ENCODE measurements at places on chromosomes 5 and 9. TPM values are rescaled to one million over a fixed set of nuclear protein-coding genes. Genes with fewer than 3 reads are reported as not detected.

GRCh38 chr5:139364466-139364865, 18.6 kb downstream of the SLC23A1 start:
- no peaks in the 10 kb centered on the region for H3K4me1 ChIP-seq
- DNase-seq = no peak

DNA sequence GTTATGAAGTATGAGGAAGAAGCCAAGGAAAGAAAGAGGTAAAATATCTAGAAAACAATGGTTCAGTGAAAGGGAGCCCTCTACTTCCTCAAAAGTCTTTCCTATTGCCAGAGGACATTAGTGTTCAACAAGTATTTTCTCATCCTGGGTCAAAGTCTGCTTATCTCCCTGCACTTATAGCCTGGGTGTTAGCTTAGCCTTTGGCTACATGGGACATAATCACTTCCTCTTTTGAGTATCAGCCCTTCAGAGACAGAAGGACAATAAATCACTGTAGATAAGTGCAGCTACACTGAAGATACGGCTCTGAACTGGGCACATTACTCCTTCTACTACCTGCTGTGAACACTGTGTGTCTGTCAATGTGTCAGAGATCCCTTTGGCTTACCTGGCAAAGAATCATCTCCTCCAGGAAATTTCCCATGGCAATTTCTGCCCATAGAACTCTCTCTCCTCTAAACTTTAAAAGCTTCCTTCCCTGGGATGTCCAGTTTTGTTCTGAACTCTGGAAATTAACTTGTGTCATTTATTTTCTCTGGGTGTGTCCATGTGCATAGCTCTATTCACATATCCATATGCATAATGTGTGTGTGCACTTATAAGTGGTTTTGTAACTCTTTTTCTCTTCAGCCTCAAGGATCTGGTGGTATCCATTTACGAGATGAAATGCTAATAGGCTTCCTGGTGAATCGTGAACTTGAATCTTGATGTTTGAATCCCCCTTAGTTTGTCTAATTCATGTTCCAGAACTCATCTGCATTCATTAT, 30.0 kb upstream of the RECK start:
- peaks cover 38% of the 10 kb centered on the region for H3K27me3 ChIP-seq
- no peaks in the 10 kb centered on the region for H3K36me3 ChIP-seq
- no peak overlapping the region for H3K27ac ChIP-seq
- DNase-seq = no peak
- H3K4me3 ChIP-seq = no peak overlapping the region
- H3K4me1 ChIP-seq = peaks cover 7% of the 10 kb centered on the region

Gene SLC46A2
- not detected for total RNA-seq

GRCh38 chr9:20726144-20726543, 42.1 kb downstream of the FOCAD start:
- no peaks in the 10 kb centered on the region for H3K36me3 ChIP-seq
- H3K27me3 ChIP-seq = no peaks in the 10 kb centered on the region
- no peak for DNase-seq
- no peaks in the 10 kb centered on the region for H3K4me1 ChIP-seq

- H3K27ac ChIP-seq = no peak overlapping the region
- H3K27me3 ChIP-seq = no peaks in the 10 kb centered on the region
- no peak overlapping the region for H3K4me3 ChIP-seq
- H3K36me3 ChIP-seq = no peaks in the 10 kb centered on the region
- DNase-seq = no peak
- no peaks in the 10 kb centered on the region for H3K4me1 ChIP-seq
Measured at GRCh38 chr9:106880081-106880480, 17.1 kb downstream of the ZNF462 start.

Gene ZDHHC21
- 6.0 TPM for total RNA-seq

Gene TMC1
- total RNA-seq = not detected
